ENCODE measurements at places on chromosomes 13 and 19.
A peak's percentile ranks its signal among the peaks of the same experiment; 100 is the strongest.

DNA sequence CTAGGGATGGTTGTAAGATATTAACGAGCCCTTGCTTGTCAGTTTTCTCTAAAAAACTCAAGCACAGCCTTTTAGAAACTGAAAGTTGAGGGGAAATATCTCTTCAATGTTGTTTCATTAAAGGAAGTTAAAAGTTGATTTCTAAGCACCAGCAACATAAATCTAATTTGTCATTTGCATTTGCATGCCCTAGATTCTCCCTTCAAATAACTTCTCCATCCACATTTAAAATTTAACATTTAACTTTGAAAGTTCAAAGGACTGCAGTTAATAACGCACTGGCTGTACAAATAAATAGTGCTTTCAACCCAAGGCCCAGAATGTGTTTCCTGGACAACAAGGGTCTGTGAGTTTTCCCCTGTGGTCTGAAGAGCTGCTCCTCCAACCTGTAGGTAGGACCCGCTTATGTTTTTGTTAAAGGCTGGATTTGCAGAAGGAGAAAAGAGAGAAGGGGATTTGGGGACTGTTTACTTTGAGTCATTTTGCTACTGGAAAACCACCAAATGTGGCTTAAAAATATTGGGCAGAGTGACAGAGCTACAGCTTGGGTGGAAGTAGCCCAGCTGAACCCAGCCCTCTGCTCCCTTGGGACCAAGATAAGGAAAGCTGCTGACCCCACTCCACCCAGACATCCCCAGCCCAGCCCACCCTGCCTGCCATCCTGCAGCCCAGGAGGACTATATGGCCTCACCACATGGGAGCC lies 39.8 kb downstream of the TNFRSF19 start:
- no peak for DNase-seq

- no peak for DNase-seq
These were observed 485 bp downstream of the CRYL1 start for GRCh38 chr13:20525144-20525600.

GRCh38 chr19:2050349-2050990 lies 574 bp downstream of the MKNK2 start:
- no peak for DNase-seq

- no peak for DNase-seq
These were observed 237.7 kb downstream of the TEX29 start for GRCh38 chr13:111557921-111558699.

- no peak for DNase-seq
These were observed 24.6 kb downstream of the ZMYM5 start for GRCh38 chr13:19838865-19839275.

DNA sequence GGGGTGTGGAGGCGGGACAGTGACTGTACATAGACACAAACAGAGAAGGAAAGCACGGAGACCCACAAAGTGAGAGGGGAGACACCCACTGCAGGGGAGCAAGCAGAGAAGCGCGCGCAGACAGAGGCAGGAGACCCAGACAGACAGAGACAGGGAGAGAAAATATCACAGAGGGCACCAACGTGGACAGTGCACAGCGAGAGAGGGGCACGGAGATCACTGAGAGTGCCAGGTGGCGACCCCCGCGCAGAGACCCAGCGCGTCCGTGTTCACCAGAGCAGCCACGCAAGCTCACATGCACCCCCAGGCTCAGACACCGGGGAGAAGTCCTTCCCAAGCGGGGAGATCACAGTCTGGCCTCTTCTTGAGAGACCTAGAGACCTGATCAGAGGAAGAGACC lies 1.4 kb upstream of the CACNG7 start:
- DNase-seq = no peak

DNA sequence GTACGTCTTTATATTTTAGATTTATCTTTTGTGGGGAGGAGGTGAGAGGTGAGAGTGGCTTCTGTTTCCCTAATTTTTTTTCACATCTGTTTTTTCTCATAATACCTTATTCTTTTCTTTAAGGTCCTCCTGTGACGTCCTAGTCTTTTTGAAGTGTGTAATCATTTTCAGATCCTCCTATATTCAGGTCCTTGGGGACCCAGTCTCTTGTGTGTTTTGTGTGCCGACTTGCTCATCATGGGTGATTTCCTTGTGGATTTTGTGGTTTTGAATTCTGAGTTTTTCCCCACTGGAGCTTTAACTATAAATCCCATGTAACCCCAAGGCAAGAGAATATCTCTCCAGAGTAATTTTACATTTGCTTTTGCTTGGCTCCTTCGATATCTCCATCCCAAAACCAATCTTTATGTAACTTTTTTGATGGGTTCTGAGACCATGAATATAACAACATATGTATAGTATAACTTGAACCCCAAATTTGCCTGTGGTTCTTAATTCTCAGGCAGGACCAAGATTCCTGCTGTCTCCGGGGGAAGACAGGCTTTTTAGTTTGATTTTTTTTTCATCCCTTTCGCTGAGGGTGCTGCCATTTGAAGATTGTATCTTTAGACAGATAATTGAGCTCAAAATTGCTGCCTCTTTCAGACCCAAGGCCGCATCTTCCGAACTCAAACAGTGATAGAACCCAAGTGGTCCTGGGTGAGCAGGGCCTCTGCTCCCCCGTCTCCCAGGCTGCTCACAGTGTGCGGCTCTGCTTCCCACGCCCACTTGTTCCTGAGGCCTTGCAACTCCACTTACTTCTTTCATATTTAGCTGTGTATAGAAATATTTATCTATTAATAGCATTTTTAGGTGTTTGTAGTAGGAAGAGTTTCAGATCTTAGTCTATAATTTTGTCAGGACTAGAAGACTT lies 59.1 kb upstream of the GPR183 start:
- DNase-seq = no peak

- DNase-seq = no peak
These were observed 337.0 kb upstream of the SLC10A2 start for GRCh38 chr13:103403148-103403740.

GRCh38 chr19:34248941-34249340 lies 5.4 kb upstream of the GARRE1 start:
- DNase-seq = no peak

DNA sequence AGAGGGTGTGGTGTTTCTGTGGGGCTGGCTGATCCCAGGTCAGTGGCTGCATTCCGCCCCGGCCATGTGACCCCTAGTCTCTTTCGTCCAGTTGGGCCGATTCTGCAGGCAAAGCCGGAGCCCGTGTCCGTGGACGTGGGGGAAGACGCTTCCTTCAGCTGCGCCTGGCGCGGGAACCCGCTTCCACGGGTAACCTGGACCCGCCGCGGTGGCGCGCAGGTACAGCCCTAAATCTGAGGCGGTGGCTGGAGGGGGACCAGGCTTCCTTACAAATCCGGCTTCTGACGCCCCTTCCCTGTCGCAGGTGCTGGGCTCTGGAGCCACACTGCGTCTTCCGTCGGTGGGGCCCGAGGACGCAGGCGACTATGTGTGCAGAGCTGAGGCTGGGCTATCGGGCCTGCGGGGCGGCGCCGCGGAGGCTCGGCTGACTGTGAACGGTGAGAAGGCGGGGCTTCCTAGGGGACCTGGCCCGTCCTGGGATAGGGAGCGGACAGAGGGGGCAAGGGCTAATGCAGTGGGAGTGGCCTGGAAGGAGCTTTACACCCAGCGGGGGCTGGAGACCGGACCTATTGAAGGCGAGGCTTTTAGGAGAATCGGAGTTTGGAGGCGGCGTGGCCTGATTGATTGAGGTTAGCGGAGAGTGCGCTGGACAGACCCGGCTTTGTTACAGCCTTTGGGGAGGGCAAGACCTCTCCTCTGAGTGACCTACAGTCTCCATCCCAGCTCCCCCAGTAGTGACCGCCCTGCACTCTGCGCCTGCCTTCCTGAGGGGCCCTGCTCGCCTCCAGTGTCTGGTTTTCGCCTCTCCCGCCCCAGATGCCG lies 4.3 kb downstream of the KIRREL2 start:
- DNase-seq = no peak

GRCh38 chr19:41705393-41706174 lies 2.8 kb upstream of the CEACAM5 start:
- DNase-seq = no peak

GRCh38 chr13:31943591-31943990 lies 88.0 kb upstream of the FRY start:
- DNase-seq = no peak

DNA sequence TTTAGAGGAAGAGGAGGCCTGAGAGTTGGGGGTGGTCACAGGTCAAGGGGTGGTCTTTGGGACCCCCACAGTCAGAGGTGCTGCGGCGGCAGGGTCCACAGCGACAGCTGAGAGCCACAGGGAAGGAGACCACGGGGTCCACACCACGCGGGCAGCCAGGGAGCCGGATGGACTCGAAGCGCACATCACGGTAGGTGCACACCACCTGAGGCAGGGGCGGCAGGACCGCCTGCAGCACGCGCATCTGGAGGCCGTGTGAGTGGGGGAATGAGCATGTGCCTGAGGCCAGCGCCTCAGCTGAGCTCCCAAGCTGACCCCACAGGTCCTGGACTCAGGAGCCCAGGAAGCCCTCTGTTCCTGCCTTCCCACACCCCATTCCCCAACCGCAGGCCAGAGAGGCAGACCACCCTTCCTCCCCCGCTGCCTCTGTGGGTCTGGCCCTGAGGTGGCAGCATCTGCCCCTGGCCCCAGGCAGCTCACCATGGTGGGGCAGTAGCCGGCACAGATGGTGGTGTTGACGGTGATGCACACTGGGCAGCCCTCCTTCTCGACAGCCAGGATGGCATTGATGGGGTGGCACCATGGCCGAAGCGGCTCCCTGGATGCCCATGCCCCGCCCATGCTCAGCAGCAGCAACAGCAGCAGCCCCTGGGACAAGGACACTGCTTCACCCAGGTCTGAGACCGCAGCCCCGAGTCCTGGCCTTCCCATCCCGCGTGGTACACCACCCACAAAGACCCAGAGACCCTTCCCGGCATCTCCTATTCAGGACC lies 638 bp downstream of the LHB start:
- DNase-seq = no peak

DNA sequence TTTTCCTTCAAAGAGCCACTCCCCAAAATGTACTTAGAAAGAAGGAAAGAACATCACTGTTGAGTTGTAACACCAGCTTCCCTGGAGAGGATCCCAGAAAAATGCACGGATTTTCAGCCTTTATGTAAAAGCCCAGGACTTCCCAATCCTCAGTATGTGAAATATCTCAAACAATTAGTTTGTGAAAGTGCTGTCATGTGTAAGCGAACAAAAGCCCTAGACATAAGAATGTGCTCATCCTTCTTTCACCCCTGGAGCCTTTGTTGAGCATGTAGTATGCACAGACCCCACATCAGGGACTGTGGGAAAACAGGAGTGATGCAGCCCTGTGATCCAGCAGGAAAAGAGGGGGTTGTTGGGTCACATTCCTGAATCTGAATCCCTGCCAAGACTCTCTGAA lies 441.4 kb upstream of the ZNF507 start:
- DNase-seq = no peak

GRCh38 chr13:44435142-44435918 lies 61.7 kb downstream of the SERP2 start:
- peak; percentile 98 for DNase-seq

DNA sequence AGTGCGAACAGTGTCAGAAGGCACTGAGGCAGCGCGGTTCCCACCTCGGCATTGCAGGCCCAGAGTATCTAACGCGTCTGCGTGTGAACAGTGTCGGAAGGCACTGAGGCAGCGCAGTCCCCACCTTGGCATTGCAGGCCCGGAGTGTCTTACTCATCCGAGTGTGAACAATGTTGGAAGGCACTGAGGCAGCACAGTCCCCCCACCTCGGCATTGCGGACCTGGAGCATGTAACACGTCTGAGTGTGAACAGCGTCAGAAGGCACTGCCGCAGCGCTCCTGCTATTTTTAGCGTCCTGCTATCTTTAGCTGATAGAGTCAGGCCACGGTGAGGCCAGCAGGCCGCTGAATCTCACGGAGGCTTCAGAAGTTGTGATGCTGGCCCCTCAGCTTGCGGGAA lies 39.6 kb downstream of the ATP11A start:
- no peak for DNase-seq

DNA sequence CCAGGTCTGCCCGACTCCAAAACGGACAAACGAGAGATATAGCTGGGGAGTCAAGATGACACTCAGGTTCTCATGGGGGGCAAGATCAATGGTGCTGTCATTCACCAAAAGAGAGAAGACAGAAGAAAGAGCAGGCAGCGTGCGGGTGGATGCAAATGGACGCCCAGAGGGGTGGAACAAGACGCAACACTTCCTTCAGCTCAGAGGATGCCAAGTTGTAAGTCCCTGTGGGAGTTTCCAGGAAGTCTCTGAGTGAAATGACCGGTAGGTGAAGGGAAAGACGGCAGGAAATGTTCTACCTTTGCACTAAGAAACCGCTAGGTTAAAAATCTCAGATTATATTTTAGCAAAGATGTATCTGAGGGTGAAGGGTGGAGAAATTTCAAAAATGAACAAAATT lies 26.5 kb downstream of the TUBGCP3 start:
- DNase-seq = no peak

DNA sequence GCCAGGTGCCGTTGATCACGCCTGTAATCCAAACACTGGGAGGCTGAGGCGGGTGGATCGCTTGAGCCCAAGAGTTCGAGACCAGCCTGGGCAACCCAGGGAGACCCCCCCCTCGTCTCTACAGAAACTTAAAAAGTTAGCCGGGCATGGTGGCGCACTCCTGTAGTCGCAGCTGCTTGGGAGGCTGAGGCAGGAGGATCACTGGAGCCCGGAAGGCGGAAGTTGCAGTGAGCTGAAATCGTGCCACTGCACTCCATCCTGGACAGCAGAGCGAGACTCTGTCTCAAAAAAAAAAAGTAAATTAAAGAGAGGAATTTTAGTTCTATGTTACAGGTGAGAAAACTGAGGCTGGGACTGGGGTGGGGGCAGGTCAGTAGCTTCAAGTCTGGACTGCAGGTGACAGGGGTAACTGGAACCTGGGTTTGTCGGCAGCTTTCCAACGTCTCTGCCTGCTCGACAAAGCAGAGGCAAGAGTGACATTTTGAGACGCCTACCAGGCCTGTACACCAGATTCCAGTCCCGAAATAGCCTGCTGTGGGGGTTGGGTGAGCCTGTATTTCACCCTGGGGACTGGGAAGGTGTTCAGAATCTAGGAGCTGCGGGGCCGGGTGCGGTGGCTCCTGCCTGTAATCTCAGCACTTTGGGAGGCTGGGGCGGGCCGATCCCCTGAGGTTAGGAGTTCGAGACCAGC lies 1.2 kb downstream of the SELENOW start:
- DNase-seq = no peak

GRCh38 chr13:108981407-108981806 lies 352.0 kb downstream of the MYO16 start:
- no peak for DNase-seq

DNA sequence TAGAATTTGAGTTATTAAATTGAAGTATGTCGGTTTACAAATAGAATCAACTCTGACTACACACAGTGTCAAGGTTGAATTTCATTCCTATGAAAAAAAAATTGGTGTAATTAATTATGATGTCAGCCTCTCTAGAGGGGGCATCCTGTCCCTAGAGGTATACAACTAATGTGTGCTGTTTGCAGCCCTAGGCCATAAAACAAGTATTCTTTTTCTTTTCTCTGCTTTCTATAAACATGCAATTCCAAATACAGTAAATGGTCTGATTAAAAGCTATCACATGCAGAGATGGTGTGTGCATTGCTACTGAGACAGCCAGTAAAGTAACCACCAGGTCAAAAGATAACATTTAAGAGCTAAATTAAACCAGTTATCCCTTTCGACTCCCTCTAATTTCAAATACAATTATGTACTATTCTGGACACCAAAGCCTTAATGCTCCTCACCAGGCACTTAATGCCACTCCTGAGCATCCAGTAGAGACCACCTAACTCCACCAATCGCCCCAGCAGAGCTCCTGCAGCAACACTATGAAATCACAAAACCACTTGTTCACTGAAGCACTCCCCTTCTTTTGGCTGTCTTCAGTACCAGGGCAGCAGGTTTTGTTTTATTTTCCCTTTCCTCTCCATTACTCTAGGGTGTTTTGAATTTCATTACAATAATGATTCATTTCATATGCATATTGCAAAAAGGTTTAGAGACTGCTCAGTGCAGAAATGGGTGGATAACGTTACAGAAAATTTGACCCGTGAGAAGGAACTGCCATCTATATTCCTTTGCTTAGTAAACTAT lies 426.9 kb downstream of the PCDH9 start:
- no peak for DNase-seq
